ENCODE measurements at places on chromosomes 4 and X. TPM values are rescaled to one million over a fixed set of nuclear protein-coding genes. Genes with fewer than 3 reads are reported as not detected.

DNA sequence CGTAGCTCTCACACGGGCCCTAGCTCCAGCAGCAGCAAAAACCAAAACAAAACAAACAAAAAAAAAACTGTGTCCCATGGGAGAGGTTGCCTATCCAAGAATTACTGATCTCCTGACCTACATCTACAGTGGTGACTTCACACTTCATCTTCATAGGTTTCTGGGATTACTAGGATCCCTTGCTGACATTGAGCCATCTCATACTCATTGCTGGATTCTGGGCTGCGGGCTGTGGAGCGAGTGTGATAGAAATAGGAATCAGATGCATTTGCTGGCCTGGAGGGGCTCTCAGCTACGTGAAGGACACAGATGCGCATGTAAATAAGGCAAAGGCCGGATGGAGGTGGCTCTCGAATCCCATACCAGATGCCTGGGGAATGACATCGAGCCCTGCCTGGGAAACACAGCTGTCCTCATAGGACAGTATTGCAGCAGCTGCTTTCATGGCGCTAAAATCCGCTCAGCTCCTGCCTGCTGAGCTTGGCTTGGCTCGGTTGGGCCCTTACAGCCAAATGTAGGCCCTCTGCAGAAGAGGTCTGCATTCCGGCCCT, 41.7 kb downstream of the CNGA2 start:
- no peak for DNase-seq

Gene IL1RAPL2
- not detected for total RNA-seq

Gene ASB11
- total RNA-seq, result 0.09 TPM

DNA sequence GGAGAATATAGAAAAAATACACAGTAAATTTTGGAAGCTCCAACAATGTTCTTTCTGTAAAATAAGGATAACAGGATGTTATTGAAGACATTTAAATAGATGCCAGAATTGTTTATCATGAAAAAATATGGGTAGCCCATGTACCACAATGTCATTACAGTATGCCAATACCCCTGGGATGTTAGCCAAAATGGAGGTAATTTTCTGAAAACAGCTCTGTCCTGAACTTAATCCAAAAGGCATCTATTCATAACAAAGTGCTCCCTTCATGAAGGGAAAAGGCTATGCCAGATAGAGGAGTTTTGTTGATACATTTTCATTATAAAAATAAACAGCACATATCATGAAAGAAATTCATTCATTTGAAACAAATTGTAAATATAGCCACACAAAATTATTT, 1902.6 kb upstream of the AGA start:
- DNase-seq, result no peak

DNA sequence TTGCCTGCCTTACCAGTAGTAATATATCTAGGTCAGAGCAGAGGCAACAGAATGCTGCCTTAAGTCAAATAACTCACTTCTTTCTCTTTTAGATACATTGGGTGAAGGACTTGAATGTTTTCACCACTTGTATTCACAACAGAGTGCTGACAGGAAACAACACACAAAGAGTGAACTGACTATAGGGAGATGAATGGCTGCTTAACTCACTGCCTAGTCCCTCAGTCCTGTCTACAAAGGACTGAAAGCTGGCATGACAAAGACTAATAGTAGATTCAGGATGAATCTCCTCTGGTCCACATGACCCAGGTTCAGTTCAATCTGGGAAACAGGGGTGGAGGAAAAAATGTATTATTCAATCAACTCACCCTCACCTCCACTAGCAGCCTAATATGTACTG, 134.2 kb downstream of the GALNTL6 start:
- DNase-seq, result no peak
